Activated naive CD4-positive, alpha-beta T cell treated with anti-CD3 and anti-CD28 coated beads, Interleukin-2, amount 50 U/mL, for 16 hours (primary cell): ENCODE measurements at places on chromosomes 7 and 10.
A peak's percentile ranks its signal among the peaks of the same experiment; 100 is the strongest.

DNA sequence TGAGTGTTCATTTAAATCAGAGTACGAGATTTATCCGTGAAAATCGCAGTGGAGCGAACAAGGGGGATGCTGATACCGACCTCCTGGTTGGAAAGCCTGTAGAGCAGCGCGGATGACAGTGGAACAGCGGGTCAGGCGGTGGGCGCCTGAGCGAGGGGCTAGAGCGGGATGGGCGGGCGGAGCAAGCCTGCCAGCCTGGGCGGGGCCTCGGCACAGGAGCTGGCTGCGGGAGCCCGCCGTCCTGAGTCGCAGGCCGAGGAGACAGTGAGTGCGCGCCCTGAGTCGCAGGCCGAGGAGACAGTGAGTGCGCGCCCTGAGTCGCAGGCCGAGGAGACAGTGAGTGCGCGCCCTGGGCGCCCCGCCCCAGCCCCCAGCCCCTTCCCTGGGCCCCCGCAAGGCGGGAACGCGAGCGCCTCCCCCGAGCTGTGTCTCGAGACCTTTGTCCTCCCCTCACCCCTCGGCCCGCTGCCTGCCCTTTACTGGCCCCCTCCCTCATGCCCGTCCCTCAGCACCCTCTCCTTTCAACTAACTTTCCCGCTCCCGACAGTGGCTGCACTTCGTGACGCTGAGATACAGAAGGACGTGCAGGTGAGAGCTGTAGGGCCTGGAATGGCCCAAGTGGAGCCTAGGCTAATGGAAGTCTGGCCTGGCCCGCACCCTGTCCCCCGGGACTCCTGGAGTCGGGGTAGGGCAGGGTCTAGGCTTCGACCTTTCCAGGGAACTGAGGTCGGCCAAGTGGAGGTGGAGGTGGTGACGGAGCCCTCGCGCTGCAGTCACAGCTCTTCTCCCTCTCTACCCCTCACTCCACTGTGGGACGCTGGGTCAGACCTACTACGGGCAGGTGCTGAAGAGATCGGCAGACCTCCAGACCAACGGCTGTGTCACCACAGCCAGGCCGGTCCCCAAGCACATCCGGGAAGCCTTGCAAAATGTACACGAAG, at the start of gene AS3MT:
Gene AS3MT (plus strand): TSS at position 213 of the 941 bp plus-strand sequence. CDS start 123 bp downstream, at position 336.
- peak; percentile 15 for DNase-seq

DNA sequence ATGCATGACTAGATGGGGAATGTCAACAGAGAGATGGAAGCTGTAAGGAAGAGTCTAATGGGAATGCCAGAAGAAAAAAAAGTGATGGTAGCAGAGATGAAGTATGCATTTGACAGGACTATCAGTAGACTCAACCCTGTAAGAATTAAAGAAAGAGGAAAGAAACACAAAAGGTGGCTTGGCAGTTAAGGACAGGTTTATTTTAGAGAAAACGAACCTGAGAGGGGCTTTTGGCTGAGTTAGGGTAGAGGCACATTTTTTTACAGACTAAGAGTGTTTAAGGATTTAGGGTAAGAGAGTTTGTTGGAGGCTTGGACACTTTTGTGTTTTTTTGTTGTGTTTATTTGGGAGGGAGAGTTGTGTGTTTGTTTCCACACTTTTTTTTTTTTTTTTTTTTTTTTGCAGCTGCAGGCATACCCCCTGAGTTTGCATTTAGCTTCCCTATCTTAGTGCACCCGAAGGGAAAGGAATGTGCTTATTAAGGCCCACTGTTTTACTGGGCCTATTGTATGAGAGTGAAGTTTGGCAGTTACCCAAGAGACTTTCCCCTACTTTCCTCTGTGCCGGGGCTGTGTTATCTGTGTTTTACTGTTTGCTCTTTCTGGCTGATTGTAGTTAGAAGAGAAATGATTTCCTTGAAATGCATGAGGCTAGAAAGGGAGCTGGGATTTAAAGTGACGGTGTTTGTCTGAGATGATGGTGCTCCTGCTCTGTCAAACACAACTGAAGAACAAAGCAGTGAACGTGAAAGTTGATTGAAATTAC, 32.0 kb downstream of the NPVF start:
- DNase-seq: no peak

DNA sequence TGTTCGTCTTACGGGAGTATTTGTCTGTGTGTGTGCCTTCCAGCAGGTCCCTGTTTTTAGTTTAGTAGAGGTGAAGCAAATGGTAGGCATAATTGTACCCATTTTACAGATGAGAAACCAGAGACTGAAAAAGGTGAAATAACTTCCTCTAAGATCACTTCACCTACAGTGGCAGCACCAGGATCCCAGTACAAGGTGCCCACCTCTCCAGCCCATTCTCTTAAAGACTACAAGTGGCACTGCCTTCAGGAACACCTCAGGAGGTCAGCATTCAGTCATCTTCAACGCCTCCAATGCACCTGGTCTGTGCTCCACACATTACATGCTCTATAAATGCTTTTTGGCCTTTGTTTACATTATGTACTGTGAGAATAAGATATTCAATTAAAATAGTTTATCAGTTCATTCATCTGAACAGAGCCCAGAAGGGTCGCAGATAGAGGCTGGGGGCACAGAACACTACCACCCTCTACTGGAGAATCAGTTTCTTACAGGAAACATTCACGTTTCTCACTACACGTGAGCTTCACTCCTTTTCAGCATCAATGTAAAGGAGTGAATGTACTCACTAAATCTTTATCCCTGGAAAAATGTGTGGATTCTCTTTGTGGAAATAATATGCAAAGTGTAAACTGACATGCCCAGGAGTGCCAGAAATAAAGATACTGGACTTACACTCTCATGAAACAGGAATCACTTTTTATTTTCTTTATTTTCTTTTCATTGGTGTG, 45.5 kb upstream of the ABLIM1 start:
- no peak for DNase-seq

- DNase-seq: no peak
These were observed 3.0 kb upstream of the SKIDA1 start for GRCh38 chr10:21528236-21529031.

DNA sequence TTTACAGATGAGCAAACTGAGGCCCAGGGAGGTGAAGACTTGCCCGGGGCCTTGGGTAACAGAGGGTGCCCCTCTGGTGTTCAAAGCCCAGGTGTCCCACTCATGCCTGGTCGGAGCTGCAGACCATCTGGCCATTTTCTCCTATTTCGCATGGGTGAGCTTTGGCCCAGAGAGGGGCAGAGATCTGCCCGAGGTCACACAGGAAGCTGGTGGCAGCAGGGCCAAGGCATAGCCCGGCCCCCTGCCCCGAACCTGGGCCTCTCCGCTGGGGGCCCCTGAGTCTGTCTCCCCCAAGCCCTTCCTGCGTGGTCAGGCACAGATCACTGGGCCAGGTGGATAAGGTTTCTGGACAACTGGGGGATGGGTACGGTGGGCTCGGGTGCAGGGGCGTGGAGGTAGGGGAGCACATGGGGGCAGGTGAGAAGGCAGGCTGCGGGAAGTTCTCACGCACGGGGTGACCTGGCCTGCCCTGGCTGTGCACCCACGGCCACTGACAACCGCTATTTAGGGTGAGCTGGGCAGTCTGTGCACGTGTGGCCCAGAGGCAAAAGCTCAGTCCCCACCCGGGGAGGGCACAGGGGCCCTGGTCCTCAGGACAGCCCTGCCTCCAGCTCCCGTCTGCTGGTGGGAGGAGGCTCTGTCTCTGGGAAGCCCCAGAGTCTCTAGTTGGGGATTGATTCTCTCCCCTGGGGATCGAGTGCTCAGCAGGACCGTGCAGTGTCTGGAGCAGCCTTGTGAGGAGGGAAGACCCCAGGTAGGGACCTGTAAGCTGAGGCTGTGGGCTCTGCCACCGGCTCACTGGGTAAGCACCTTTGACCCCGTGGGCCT, 68.6 kb downstream of the UNCX start:
- DNase-seq: no peak

- no peak for DNase-seq
These were observed 106.9 kb downstream of the AOAH start for GRCh38 chr7:36617408-36617807.

DNA sequence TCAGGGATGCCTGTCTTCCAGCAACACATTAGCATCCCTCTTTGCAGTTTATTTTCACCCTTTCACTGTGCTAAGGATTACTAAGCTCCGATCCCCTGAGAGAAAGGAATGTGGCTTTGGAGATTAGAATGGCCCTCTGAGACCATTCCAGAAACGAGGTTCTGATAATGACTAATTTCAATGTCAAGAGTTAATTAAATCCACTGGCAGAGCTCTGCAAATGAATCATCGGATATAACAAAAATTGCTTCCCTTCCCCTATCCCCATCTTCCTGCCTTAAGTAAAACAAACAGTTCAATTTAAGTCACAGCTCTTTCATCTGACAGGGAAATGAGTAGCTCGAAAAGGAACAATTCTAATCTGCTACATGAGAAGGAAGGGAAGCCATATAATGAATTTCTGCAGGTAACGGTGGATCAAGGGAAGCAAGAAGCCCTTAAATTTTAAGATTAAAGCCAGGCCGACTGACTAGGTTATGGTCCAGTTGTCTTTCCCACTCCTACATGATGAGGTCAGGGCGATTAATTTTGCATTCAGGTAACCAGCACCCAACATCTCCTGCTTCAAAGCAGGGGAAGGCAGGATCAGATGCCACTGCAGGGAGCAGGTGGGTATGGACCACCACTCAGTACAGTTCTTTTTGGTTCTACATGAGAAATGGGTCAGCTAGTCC, 50.5 kb downstream of the MALSU1 start:
- no peak for DNase-seq

DNA sequence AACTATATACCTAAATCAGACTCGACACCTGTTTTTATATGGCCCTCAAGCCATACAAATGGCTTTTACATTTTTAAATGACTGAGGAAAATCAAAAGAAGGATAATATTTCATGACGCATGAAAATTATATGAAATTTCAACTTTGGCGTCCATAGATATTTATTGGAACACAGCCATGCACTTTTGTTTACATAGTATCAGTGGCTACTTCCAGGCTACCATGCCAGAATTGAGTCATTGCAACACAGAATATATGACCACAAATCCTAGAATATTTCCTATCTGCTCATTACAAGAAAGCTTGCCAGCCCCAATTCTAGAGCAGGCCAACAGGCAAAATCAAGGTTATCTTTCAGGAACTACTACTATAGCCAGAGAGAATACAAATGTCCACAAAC, 29.3 kb downstream of the AFAP1L2 start:
- DNase-seq: no peak

- DNase-seq: no peak
These were observed 111.6 kb downstream of the VTI1A start for GRCh38 chr10:112558476-112559142.

DNA sequence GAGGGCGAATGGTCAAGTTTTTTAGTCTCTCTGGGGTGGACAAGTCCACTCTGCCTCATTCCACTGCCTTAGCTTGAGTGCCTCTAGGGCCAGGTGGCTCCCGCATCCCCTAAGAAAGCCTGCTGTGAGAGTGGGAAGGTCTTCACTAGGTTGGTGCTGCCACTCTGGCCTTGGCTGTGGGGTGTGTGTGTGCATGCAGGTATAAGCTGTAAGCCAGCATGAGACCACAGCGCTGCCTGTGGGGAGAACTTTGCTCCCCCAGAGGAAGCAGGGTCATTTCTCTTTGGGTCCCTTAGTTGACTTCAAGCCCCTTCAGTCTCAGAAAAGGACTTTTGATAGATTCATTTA, 25.5 kb upstream of the PCBD1 start:
- no peak for DNase-seq

DNA sequence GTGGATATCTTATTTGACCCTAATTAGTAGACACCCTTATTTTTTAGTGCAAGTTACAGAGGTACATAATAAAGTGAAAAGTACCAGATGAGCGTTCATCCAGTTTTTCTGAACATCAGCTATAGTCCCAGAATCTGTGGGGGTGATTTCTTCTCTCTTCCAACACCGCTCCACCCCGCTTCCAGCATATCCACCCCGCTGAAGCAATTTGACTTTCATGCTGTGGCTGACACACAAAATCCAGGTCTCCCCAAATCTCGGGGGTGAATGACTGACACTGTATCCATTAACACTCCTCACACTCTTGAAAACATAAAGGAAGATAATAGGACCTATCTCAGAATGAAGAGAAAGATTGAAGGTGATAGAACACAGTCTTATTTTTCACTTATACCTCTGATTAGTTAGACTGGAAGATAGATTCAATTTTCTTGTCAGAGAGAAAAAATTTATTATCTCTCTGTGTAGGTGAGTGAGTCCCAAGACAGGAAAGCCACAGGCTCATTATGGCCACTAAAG, 143.4 kb downstream of the ANLN start:
- no peak for DNase-seq

- no peak for DNase-seq
These were observed 230.9 kb downstream of the BICC1 start for GRCh38 chr10:58743466-58744115.

- DNase-seq: no peak
These were observed 7.0 kb downstream of the FBH1 start for GRCh38 chr10:5897053-5897340.

DNA sequence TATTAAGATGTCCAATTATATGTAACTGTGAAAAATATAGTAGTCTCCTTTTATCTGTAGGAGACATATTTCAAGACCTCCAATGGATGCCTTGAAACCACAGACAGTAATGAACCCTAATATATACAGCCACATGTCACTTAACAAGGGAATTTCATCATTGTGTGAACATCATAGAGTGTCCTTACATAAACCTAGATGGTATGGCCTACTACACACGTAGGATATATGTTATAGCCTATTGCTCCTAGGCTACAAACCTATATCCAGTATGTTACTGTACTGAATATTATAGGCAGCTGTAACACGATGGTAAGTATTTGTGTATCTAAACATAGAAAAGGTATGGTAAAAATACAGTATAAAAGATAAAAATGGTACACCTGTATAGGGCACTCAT, 32.4 kb downstream of the MTPN start:
- DNase-seq: no peak

DNA sequence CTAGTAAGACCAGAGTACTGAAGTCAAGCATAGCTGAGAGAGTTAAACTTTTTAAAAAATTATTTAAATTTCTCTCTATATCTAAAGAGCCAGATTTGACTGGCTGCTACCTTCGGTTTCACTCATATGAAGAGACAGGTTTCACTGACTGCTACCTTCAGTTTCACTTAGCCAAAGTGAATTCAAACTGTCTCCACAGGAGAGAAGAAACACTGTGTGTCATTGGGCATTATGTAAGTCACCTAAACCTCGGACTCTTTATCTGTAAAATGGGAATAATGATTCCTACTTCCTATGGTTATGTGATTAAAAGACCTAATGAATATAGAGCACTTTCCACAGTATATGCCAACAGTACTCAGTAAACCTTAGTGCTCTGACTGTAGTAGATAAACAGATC, 41.6 kb upstream of the MET start:
- no peak for DNase-seq

DNA sequence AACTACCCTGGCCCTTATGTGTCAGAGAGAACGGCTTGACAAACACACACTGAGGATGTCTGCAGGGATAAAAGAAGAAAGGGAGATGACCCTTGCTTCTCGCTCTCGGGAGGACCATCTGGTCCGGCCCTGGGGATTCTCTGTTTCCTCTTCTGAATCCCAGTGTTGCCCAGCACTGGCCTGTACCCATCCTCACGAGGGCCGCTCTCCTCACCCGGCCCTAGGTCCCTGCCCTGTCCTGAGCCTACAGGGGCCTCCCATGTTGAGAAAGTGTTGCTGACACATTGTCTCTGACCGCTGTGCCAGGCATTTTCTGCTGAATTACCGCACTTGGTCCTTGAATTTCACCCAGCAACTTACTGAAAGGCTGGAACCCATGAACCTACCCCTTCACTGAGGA, 171.9 kb upstream of the LANCL2 start:
- DNase-seq: no peak

- DNase-seq: no peak
These were observed 5.2 kb upstream of the MALRD1 start for GRCh38 chr10:19043431-19043830.

- no peak for DNase-seq
These were observed 225.5 kb downstream of the SFMBT2 start for GRCh38 chr10:7185367-7185690.
